ENCODE measurements at places on chromosomes 4 and X.

GRCh38 chr4:122539861-122540465 lies 80.9 kb downstream of the IL21 start:
- DNase-seq: no peak

GRCh38 chr4:5696341-5696740 lies 12.0 kb downstream of the EVC2 start:
- no peak for DNase-seq

DNA sequence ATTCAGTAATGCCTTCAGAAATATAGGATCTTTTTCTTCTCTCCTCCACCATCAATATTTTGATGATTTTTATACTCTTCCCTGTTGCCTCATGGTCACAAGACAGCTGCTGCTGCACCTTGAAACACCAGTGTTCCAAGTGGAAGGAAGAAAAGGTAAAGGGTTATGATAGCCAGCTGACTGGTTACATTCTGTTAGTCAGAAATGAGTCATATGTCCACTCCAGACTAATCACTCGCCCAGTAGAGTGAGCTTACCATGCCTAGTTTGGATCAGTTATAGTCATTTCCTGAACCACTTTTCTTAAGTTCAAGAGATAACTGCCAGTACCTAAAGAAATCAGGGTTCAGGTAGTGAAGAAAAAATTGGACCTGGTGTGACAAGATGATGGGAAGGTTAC lies 532.3 kb upstream of the SMIM31 start:
- no peak for DNase-seq

GRCh38 chr4:6423575-6423974 lies 48.8 kb downstream of the PPP2R2C start:
- no peak for DNase-seq

DNA sequence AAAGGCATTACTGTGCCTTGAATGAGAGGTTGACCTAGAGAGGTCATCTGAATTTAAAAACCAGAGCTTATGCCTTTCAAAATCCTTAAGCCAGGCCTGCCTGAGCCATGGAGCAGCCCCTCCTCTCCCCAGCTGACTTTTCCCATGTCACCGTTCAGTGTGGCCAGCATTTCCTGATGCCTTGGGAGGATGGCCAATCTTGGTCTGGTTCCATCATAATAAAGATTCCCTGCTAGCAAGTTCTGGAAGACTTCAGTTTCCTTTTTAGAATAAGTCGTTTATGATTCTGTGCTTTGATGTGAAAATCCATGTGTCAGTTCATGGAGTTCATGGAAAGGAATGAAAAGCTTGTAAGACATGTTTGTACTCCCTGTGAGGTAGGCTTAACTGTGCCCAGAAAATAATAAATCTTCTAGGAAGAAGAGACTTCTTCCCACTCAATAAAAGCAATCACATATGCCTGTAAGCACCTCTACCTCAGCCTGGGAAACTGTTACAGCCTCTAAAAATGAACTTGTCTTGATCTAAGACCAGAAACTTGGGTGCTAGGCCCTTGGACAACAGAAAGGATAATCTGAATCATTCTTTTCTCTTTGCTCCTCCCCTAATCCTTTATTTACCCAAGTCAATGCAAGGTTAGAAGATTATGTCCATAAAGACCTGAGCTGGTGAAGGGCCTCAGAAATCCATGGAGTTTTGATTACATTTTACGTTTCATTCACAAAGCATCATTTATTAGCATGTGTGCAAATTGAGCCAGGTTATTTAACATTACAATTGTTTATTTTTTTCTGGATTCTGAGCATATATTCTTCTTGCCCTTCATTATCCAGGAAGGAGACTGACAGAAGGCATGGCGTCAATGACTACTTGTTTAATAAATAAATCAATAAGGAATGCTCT lies 84.0 kb upstream of the TBC1D9 start:
- DNase-seq: peak; percentile 10

All from AG04449 (cell line).